ENCODE measurements at places on chromosomes 6 and 20.

GRCh38 chr20:17699931-17700351, at the start of gene BANF2:
BANF2 (plus strand) TSS chr20:17699966; CDS start chr20:17725026, 25,060 bp downstream.
- no peak for DNase-seq

DNA sequence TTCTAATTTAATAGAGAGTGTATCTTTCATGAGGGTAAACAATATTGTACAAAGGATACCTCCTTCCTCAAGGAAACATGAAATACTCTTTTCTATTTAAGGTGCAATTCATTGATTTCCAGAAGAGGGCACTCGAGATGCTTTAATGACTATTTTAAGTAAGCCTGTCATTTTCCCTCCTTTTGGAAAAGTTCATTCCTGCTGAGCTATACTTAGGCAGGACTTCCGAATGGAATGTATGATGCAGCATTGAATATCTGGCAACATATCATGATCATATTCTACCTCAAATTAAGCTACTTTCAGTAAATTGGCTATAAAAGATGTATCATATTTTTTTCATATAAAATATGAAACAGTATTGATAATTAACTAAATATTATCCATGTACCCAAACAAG, 5.0 kb downstream of the DST start:
- peak; percentile 78 for DNase-seq

- DNase-seq = no peak
Observed at GRCh38 chr6:169792306-169793015, 41.0 kb downstream of the ERMARD start.

- no peak for DNase-seq
Observed at GRCh38 chr6:42333612-42334011, 116.0 kb upstream of the MRPS10 start.

GRCh38 chr6:139449611-139450000, 75.2 kb upstream of the CITED2 start:
- DNase-seq = peak; percentile 19
